ENCODE measurements at places on chromosomes 7 and 10. TPM values are rescaled to one million over a fixed set of nuclear protein-coding genes. Genes with fewer than 3 reads are reported as not detected.

- no peak for DNase-seq
These were observed 63.4 kb upstream of the SYPL1 start for GRCh38 chr7:106175507-106175906.

Gene CFAP70
- 22.6 TPM for total RNA-seq

DNA sequence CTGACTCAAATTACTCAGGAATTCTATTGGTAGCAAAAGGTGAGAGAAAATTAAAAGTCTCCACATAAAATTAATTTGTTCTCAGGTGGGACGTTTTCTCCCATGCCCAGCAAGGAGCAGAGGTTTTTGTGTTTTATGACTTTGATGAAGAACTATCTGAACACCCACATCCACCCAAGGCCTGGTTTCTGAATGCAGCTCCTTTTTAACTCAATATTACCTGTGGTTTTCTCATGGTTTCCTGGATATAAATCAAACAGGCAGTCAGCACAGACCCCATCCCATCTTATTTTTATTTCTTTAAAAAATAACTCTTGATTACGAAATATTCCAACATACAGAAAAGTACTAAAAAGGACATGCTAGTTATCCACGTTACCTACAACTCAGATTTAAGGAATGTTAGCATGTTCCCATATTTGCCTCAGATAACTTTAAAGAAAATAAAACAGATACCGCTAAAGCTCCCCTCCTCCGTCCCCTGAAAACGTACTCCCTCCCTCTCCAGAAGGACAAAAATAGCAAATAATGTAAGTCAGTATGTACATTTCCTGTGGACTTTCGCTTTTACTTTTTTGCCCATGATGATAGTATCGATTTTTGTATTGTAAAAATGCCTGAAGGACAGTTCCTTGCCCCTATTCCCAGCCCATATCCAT is 43.4 kb downstream of the GLI3 start:
- no peak for DNase-seq

Gene DMBT1
- total RNA-seq = 0.11 TPM

DNA sequence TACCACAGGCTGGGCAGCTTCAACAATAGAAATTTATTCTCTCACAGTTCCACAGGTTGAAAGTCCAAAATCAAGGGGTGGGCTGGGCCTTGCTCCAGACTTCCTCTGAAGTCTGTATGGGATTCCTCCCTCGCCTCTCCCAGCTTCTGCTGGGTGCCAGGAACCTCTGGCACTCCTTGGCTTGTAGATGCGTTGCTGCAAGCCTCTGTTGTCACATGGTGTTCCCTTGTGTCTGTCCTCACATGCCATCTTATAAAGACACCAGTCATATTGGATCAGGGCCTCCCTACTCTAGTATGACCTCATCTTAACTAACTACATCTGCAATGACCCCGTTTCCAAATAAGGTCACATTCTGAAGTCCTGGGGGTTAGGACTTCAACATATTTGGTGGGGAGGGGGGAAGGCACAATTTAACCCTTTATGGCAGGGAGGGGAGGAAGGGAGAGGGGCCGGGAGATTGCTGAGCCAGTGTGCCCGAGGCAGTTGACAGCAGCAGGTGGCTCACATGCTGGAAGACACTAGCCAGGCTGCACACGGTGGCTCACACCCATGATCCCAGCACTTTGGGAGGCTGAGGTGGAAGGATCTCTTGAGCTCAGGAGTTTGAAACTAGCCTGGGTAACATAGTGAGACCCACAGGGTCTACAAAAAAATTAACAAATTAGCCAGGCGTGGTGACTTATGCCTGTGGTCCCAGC is 18.8 kb downstream of the ZNF282 start:
- DNase-seq = no peak

DNA sequence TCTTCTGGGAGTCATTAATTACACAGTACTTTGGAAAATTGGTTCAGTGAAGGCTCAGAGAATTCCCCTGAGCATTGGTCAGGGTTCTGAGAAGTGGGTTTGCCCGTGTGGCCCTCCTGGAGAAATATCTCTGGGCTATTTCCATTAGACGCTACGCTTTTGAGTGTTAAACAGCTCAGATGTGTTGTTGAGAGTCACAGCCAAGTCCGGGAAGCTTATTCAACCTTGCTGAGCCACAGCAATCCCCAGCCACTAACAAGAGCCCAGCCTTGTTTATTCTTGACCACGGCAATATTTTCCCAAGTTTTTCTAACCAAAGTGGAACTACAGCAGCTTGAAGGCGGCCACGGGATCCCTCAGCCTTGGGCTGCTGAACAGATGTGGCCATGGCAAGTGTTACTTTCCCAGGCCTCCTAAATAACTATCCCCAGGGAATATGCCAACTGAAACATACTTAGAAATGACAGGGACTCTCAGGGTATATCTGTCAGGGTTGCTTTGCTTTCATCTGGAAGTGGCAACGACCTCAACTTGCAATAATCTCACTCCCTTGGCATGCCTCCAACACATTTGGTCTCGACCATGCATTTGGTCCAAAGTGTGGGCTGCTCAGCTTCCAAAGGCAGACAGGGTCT is 214.7 kb downstream of the EMX2 start:
- DNase-seq = no peak

- DNase-seq = no peak
These were observed 51.1 kb downstream of the TPST1 start for GRCh38 chr7:66256281-66256680.

DNA sequence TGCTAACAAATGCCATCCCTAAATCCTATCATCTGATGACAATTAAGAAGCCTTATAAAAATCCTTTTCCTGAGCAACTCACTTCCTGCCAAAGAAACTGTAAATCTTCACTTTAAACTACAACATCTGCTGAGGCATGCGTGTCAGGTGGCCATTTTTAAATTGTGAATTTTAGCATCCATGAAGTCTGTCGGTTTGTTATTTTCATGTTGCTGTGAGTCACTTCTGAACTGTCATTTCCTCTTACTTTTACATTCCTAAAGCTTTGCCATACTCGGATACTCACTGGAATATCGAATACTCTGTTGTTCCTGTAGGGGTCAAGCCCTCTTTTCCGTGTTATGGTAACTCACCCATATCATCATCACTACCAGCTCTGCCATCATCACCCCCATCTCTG is 34.3 kb upstream of the TMEM26 start:
- no peak for DNase-seq

Gene VPS37D
- total RNA-seq = 13.6 TPM

GRCh38 chr10:1368842-1369171 is 312.6 kb downstream of the WDR37 start:
- DNase-seq = no peak

DNA sequence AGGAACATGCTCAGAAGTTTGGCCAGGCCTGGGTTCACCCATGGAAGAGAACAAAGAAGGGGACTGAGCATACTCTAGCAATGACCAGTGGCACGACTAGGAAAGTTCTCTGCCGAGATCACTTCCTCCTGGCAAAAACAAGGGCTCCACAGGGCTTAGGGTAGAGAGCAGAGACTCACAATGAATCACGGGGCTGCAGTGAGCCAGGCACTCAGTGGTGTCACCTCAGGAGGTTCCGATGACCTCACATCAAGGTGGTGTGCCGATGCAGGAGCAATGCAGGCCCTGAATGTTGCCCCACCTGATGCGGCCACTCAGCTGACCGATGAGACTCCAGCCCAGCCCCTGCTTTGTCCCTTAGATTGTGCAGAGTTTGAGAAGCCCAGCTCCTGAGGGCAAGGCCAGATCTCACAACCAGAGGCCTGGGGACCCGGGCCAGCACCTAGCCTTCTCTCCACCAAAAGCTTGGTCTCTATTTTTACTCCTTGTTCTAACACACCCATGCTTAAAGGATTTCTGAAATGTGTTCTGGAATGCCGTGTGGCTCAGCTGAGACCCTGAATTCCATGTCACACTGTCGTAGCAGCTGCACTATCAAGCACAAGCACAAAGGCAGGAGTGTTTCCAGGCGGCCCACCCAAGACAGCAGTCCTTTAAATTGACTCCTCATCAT is 60.9 kb downstream of the COBL start:
- DNase-seq = no peak

- DNase-seq = no peak
These were observed 25.2 kb upstream of the ADAMTS14 start for GRCh38 chr10:70647086-70647485.

DNA sequence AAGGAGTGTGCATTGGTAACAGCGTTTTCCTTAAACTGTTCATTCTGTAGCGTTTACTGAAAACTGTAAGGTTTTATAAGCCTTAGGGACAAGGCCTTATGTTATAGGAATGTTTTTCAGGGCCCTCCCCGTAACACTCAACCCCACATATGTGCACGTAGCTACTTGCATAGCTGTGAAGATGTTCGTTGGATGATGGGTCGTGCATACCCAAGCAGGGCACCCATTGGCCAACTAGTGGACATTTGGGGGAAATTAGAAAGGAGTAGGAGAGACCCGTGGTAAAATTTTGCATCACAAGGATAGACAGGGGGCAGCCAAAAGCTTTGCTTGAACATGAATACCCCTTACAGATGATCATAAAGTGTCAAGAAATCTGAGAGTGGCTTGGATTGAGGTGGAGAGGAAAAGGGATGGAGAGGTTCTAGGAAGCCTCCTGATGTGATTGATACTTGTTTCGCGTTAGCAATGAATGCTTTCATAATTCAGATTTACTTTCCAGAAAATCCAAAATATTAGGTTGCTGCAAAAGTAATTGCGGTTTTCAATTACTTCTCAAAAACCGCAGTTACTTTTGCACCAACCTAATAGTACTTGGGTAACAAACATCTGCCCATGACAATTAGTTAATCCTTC is 878 bp downstream of the SEC61A2 start:
- DNase-seq = peak; percentile 84

Gene ZNF398
- total RNA-seq = 15.3 TPM
